ENCODE measurements at places on chromosomes 13 and 19. TPM values are rescaled to one million over a fixed set of nuclear protein-coding genes. Genes with fewer than 3 reads are reported as not detected.

GRCh38 chr13:28678809-28679208 lies 19.9 kb downstream of the POMP start:
- DNase-seq = no peak
- no peaks in the 10 kb centered on the region for H3K27me3 ChIP-seq
- no peak overlapping the region for H3K4me3 ChIP-seq
- H3K4me1 ChIP-seq = no peaks in the 10 kb centered on the region

DNA sequence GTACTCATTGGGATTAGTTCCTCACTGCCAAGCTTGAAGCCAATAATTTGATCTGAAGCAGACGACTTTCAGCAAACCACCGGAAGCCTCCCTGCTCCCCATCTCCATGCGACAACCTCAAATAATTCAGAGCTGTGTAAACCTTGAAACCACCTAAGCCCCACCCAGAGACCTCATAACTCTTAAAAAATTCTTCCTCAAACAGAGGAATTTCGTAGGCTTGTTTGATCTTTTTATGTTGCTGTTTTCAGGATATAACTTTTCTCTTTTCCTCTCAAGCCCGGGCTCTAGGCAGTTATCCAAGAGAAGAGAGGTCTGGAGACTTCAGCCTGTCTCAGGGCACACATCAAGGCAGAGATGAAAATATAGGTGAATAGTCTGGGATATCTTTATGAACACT lies 311.6 kb downstream of the KCNRG start:
- H3K27me3 ChIP-seq = no peaks in the 10 kb centered on the region
- H3K4me3 ChIP-seq = no peak overlapping the region
- no peak for DNase-seq

DNA sequence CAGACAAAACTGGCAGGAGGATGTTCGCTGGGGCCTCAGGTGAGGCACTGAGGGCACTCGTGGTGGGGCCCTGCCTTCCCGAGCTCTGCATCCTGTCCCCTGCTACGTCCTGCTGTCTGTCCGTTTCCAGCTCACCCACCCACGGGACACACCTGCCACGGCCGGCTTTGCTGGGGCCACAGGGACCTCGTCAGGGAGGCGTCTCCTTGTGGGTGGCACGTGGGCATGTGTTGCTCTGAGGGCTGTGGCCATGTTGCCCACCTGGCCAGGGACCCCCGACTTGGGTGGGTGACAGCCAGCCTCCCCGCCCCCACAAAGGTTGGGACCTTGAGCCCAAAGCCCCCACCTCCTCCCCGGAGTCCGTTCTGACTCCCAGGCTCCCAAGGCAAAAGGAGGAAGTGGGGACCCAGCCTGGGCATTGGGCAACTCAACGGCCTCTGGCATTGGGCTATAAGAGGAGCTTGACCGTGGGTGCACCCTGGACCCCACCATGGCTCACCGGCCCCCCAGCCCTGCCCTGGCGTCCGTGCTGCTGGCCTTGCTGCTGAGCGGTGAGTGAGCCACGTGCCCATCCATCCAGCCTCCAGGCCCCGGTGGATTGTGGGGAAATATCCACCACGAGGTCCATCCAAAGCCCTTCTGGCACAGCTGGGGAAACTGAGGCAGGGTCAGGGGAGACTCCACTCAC lies at the start of gene PRTN3:
PRTN3 (plus strand) TSS at position 481 of the 688 bp plus-strand sequence; CDS start at position 491, 10 bp downstream.
- peaks cover 9% of the 10 kb centered on the region for H3K27me3 ChIP-seq
- H3K27ac ChIP-seq = no peak within 1 kb of the TSS
- H3K4me1 ChIP-seq = peaks cover 5% of the 10 kb centered on the region
- no peaks in the 10 kb centered on the region for H3K36me3 ChIP-seq
- no peak for DNase-seq
- H3K4me3 ChIP-seq = no peak within 1 kb of the TSS

GRCh38 chr13:25276748-25277147 lies 10.5 kb downstream of the MTMR6 start:
- peaks cover 3% of the 10 kb centered on the region for H3K4me1 ChIP-seq
- H3K36me3 ChIP-seq = no peaks in the 10 kb centered on the region
- DNase-seq = no peak
- H3K27me3 ChIP-seq = no peaks in the 10 kb centered on the region
- H3K27ac ChIP-seq = no peak overlapping the region

The ZNF100 gene
- 9.1 TPM for total RNA-seq

The ZNF320 gene
- total RNA-seq = 26.1 TPM

The EXOSC5 gene
- total RNA-seq = 7.1 TPM

The CGB5 gene
- total RNA-seq = not detected

The KLF16 gene
- total RNA-seq = 11.0 TPM

Data from thoracic aorta (tissue), 2 donors.